ENCODE measurements at places on chromosomes 16 and 17.

DNA sequence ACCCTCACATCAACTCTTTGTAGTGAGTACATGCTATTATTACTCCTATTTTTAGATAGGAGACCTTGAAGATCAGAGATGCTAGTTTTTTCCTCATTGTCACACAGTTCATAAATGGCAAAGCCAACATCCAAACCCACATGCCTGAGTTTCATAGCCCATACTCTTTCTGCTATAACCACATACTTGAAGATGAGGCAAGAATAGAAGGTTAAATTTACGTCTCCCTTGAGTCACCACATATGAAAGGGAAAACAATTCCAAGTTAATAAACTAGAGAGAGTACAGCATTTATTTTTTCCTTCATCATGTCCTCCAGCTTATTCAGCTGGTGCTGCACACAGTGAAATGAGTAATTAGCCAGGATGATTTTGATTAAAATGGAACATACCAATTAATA lies 23.7 kb downstream of the NUDT7 start:
- no peak for DNase-seq

GRCh38 chr17:73757420-73757819 lies 113.2 kb upstream of the SDK2 start:
- DNase-seq = no peak

DNA sequence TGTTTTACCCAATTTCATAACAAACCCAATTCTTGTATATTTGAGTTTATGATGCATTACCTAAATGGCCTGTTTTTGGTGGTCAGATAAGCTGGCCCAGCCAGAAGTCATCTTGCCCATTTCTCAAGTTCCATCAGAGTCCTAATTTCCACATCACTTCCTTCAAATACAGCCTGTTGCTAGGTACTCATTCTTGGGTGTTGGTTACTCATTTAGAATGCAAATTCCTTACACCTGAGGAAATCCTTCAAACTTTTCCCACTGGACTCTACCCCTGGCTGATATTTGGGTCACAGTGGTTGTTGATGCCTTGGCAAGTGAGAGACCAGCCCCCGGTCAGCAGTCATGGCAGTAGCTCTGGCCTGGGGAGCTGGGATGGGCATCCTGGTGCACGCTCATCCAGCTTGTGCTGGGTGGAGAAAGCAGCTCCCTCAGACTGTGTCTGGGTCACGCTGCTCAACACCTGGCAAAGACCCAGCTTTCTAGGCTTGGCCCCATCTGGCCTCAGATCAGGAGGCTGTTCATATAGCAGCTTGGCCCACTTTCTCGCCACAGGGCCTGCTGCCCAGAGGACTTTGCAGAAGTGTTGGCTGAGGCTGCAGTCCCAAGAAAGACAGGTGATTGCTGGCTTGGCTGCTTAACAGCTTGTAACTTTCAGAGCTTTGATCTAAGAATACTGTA lies 25.8 kb downstream of the WSB1 start:
- no peak for DNase-seq

DNA sequence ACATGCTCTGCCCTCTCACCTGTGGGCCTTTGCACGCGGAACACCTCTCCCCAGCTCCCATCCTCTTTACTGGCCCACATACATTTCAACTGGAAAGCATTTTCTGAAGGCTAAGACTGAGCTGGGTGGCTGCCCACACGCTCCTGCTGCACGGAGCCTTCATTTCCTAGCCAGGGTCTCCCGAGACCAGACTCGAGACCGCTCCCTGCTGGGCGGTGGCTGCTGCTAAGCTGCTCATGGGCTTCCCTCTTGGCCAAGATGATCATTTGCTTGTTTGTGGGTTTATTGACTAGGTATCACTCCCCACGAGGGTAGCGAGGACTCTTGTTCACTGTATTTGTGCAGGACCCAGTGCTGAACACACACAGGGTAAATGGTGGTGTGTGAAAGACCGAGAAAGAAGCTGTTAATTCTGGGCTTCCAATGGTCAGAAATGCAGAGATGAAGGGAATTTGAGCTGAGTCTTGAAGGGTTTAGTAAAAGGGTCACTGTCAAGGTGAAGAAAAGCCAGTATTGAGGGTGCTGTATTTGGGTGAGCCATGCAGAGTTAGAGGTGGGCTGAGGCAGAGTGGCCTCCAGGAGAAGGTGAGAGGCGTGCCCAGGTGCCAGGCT lies 907 bp downstream of the TRAPPC2L start:
- peak; percentile 91 for DNase-seq

DNA sequence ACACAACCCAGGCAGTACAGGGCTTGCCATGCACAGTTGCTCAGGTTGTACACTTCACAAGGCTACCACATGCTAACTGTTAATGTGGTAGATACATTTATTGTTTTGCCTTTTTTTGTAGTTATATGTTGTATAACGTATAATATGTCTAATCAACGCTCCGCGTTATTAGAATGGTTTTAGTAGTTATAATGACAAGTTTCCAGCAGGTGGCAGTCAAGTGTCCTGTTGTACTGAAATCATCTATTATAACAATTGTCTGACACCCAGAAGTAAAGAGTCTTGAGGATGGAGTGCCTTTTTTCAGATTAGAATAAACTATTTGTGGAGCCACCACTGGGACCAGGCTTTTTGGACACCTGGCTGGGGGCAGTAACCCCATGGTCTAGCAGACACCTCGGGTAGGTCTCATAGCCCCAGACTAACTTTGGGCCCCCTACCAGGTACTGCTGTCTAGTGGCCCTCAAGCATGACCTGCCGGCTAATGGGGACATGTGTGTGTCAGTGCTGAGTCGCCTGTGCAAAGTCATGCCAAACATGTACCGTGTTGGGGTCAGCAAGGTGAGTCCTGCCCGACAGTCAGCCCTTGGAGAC lies 32.8 kb downstream of the MYO15A start:
- peak; percentile 79 for DNase-seq

GRCh38 chr16:50160495-50161164 lies 7.5 kb downstream of the TENT4B start:
- no peak for DNase-seq

DNA sequence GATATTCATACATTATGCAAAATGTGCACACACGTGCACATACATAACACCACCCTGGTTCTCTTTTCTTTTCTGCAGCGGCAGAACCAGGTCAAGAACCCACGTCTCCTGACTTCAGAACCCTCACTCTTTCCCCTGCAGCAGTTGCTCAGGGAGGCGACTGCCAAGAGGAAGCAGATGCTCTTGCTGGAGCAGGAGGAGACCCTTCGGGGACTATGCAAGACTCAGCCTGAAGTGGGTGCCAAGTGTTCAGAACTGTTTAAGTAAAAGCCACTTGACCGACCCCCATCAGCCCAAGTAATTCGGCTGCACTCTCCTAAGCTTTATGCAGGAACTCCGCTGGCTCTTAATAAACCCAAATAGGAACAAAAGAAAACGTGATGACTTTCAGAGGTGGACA lies 193.8 kb downstream of the SLC39A11 start:
- DNase-seq = no peak

GRCh38 chr16:1470481-1471251 lies 4.2 kb downstream of the CLCN7 start:
- DNase-seq = no peak

- no peak for DNase-seq
Measured at GRCh38 chr17:83177611-83178532, 98.5 kb downstream of the METRNL start.

GRCh38 chr16:2148714-2149629 lies 547 bp downstream of the RAB26 start:
- DNase-seq = peak; percentile 64

DNA sequence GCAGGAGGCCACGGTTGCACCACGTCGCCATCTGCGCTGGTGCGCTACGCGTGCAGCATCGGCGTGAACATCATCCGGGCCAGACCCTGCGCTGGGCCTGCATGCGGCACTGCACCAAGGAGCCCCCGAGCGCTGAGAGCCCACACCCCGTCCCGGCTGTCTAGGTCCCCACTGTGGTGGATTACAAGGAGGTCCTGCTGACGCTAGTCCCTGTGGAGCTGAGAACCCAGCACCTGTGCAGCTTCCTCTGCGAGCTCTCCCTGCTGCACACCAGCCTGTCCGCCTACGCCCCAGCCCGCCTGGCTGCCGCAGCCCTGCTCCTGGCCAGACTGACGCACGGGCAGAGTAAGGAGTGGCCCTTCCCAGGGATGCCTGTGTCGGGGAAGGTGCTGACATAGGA lies 10.8 kb upstream of the TEDC2 start:
- no peak for DNase-seq

- DNase-seq = peak; percentile 67
Measured at GRCh38 chr17:7951143-7951792, 19.3 kb downstream of the CNTROB start.

DNA sequence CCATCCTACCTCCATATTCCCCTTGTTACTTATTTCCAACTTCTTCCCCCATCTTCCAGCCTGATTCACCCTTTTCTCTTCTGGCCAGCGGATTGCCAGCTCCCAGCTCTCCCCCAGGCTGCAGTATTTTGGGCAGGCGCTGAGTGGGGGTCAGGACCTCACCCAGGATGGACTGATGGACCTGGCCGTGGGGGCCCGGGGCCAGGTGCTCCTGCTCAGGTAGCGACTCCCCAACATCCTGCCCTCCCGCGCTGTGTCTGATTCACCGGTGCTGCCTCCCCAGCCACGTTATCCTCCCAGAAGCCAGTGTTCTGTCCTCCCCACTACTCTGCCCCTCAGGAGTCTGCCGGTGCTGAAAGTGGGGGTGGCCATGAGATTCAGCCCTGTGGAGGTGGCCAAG lies 15.4 kb downstream of the COX6A2 start:
- DNase-seq = no peak

DNA sequence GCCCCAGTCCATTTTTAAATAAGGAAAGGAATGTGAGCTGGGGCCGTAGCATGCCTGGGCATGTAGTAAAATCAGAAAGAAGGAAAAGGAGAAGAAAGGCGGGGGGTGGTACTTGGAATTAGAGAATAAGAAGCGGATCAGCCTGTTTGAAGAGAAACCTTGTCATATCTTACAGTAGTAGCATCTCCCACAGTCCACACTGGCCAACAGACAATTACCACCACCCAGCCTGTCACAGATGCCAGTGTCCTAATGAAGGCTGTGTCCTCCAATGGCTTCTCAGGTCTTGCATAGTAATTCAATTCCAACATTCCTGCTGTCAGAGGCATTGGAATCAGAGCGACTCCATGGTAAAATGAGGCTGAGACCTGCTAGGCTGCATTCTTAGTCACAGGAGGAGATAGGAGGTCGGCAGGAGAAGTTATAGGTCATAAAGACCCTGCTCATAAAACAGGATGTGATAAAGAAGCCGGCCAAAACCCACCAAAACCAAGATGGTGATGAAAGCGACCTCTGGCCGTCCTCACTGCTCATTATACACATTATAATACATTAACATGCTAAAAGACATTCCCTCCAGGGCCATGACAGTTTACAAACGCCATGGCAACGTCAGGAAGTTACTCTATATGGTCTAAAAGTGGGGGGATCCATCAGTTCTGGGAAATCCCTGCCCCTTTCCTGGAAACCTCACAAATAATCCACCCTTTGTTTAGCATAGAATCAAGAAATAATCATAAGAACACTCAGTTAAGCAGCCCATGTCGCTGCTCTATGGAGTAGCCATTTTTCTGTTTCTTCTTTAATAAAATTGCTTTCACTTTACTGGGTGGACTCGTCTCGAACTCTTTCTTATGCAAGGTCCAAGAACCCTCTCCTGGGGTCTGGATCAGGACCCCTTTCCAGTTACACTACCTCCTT lies 9.6 kb upstream of the AKAP10 start:
- DNase-seq = no peak

DNA sequence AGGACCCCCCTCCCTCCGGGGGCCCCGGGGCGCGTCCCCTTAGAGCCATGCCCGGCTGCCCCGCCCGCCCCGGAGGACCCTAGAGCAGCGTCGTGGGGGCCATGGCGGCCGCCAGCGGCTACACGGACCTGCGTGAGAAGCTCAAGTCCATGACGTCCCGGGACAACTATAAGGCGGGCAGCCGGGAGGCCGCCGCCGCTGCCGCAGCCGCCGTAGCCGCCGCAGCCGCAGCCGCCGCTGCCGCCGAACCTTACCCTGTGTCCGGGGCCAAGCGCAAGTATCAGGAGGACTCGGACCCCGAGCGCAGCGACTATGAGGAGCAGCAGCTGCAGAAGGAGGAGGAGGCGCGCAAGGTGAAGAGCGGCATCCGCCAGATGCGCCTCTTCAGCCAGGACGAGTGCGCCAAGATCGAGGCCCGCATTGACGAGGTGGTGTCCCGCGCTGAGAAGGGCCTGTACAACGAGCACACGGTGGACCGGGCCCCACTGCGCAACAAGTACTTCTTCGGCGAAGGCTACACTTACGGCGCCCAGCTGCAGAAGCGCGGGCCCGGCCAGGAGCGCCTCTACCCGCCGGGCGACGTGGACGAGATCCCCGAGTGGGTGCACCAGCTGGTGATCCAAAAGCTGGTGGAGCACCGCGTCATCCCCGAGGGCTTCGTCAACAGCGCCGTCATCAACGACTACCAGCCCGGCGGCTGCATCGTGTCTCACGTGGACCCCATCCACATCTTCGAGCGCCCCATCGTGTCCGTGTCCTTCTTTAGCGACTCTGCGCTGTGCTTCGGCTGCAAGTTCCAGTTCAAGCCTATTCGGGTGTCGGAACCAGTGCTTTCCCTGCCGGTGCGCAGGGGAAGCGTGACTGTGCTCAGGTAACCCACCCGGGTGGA lies 759 bp downstream of the ALKBH5 start:
- DNase-seq = peak; percentile 66

All from GM20000 (cell line).